Activated T-cell treated with anti-CD3 and anti-CD28 coated beads, Interleukin-2, amount 50 U/mL, for 4 hours (primary cell): ENCODE measurements at places on chromosomes 7 and 10. TPM values are rescaled to one million over a fixed set of nuclear protein-coding genes. Genes with fewer than 3 reads are reported as not detected.

- peak; percentile 64 for DNase-seq
These were observed 58.5 kb downstream of the ABCB4 start for GRCh38 chr7:87416682-87417587.

The NEBL gene
- 0.11 TPM for total RNA-seq

GRCh38 chr7:156608173-156608478, 32.4 kb upstream of the RNF32 start:
- DNase-seq = no peak

The ZNF33B gene
- total RNA-seq = 4.6 TPM

The SPAG6 gene
- total RNA-seq = not detected

- DNase-seq = no peak
These were observed 116.7 kb downstream of the SMURF1 start for GRCh38 chr7:99027241-99027640.

- DNase-seq = no peak
These were observed 32.5 kb upstream of the FAM133B start for GRCh38 chr7:92622685-92623084.

The ZNF365 gene
- total RNA-seq = 3.4 TPM
